ENCODE measurements at places on chromosomes 7 and 10. TPM values are rescaled to one million over a fixed set of nuclear protein-coding genes. Genes with fewer than 3 reads are reported as not detected.

DNA sequence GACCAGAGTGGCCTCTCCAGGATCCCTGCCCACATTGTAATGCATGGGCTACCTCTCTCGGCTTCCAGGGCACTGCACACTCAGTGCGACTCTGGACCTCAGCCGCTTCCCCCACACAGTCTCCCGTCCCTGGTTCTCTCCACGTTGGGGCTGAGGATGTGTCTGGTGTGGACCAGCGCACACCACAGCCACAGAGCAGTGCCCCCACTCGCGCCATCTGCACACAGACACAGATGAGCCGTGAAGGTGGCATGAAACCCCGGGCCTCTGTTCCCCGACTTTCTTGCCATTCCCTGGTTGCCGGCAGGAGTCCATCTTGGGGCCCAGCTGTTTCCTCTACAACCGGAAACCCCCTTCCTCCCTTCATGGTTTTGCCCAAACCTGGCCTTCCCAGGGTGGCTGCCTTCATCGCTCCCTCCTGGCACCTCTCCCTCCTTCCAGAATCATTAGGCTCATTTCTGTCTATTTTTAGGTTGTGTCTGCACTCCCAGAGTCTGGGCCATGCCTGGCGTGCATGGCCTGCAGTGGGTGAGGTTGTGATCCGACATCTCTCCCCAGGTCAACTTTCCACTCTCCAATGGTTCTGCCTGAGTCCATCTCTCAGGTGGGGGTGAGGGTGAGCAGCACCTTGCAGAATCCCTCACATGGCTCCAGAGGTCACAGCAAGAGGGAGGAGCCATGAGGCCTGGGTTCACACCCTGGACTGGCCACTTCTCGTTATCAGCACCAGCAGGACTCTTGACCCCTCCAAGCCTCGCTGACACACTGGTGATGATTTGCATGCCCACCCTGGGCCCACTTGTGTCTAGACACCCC lies 10.1 kb downstream of the RASGEF1A start:
- DNase-seq, result no peak

GRCh38 chr7:53993224-53993623 lies 549.0 kb upstream of the VSTM2A start:
- no peak for DNase-seq

Gene FOXI2
- polyA plus RNA-seq, result 1.3 TPM

- no peak for DNase-seq
These were observed 40.7 kb downstream of the BTRC start for GRCh38 chr10:101394524-101395133.

Gene SLC39A12
- polyA plus RNA-seq, result not detected

GRCh38 chr10:93554316-93554663 lies 12.2 kb upstream of the FFAR4 start:
- DNase-seq, result no peak

- DNase-seq, result no peak
These were observed at the start of gene ENTPD1 for GRCh38 chr10:95756041-95756761. TSS of gene ENTPD1 (plus strand) at chr10:95756163. CDS start at chr10:95756240, 77 bp downstream.

GRCh38 chr10:115762029-115762428 lies 511.0 kb downstream of the GFRA1 start:
- no peak for DNase-seq

DNA sequence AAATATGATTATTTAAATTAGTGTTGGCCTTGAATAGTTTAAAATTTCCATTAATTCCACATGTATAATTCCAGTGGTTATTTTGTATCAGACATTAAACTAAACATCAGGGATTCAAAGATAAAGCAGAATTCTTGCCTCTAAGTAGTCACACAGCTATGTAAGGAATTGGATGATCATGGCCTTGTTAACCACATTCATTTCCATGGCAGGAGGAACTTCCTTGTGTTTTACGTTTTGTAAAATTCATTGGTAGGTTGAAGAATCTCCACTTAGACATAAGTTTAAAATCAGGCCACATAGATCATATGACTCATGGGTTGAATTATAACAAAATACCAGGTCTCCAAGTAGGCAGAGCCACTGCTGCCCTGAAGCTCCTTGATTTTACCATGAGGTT lies 289.7 kb downstream of the PLXDC2 start:
- no peak for DNase-seq

Gene MPP7
- polyA plus RNA-seq, result 7.6 TPM

GRCh38 chr10:71597821-71598498 lies 121.6 kb downstream of the C10orf105 start:
- DNase-seq, result no peak

Gene ANXA11
- 136 TPM for polyA plus RNA-seq

Gene ZNF804B
- 0.14 TPM for polyA plus RNA-seq

GRCh38 chr10:4847561-4848355 lies 21.8 kb downstream of the AKR1E2 start:
- no peak for DNase-seq

DNA sequence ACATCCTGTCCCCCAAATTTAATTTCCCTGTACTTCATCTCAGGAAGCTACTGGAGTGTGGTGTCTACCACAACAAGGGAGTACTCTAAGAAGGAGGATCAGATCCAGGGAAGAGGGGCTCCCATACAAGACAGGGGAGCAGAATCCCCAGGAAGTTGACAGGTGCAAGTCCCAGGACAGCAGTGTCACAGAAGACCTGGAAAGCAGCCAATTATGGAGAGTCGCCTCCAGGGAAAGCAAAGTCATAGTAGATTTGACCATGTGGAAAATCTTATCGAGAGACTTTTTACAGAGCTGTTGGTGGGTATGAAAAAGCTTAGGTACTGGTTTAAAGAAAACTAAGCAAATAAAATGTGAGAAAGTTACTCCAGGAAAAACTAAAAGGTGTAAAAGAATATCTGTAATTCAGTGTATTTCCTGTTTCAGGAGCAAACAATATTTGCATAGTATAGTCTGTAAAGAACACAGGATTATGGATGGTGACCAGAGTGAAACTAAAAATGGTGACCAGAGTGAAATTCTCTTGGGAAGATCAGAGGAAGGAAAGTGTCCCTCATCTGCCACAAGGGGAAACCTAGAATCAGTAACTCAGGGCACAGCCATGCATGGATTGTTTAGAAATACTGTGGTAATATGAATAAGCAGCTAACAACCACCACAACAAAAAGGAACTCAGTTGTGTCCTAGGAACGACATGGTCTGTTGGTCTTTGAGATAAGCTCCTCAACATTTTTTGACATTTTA lies 44.5 kb downstream of the LANCL2 start:
- DNase-seq, result no peak

- no peak for DNase-seq
These were observed 1.1 kb upstream of the RABGEF1 start for GRCh38 chr7:66739477-66739876.

DNA sequence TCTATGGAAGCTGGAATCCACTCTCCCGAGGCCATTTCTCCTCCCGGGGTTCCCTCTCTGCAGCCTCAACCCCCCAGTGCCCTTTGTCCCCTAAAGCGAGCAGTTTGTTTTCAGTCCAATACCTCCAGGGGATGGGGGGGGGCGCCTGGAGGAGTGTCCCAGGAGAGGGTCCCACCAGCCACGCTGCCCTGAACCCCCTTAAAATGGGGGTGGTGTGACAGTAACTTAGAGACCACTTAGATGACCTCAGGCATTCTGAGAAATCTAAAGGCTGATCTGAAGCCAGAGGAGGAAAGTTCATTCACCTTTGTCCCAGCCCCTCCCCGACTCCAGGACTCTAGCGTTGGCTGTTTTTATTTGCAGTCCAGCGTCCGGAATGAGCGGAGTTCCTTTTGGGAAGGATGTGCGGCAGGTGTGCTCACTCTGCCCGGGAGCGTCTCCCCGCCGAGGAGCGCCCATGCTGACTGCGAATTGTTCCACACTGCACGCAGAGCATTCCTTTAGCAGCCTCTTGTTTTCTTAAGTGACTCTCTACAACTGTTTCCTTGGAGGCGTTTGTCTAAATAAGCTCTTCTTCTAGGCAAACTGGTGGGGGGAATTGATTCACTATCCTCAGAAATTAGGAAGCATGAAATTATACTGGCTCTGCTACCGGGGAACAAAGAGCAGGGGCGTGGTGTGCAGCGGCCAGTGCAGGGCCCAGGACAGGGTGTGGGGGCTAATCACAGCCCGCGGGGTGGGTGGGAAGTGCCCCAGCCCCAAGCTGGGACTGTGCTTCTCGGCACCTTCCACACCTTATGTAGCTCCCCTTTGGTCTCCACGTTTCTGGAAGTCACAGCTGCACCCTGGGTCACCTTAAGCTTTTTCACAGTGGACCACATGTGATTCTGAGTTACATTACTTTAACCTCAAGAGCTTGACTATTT lies 46.3 kb downstream of the SYPL1 start:
- no peak for DNase-seq

GRCh38 chr7:23893942-23894891 lies 184.2 kb downstream of the STK31 start:
- DNase-seq, result no peak

GRCh38 chr7:137933270-137934017 lies 68.4 kb downstream of the CREB3L2 start:
- DNase-seq, result no peak

GRCh38 chr7:70571403-70571934 lies 560.5 kb upstream of the GALNT17 start:
- DNase-seq, result no peak
